ENCODE measurements at places on chromosomes 16 and 17. TPM values are rescaled to one million over a fixed set of nuclear protein-coding genes. Genes with fewer than 3 reads are reported as not detected.

- no peaks in the 10 kb centered on the region for H3K27me3 ChIP-seq
- H3K27ac ChIP-seq = no peak overlapping the region
- no peak for DNase-seq
Measured at GRCh38 chr16:52491216-52491615, 55.7 kb downstream of the TOX3 start.

DNA sequence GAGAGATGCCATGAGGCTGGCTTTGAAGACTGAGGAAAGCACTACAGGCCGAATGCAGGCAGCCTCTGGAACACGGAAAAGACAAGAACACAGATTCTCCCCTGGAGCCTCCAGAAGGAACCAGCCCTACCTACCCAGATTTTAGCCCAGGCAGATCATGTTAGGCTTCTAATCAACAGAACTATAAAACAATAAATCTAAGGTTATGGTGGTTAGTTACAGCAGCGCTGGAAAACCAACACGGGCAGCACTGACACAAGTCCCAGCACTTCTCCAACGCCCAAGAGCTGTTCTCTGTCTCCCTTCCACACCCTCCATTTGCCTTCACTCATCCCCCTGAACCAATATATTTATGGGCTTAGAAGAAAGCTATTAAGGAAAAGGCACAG lies 7.5 kb downstream of the ANKRD11 start:
- no peak overlapping the region for H3K4me3 ChIP-seq
- no peaks in the 10 kb centered on the region for H3K36me3 ChIP-seq
- no peak for DNase-seq
- peaks cover 15% of the 10 kb centered on the region for H3K4me1 ChIP-seq
- H3K27ac ChIP-seq = no peak overlapping the region

SLFN12L gene
- total RNA-seq = not detected

- no peak overlapping the region for H3K4me3 ChIP-seq
- H3K27me3 ChIP-seq = no peaks in the 10 kb centered on the region
- peaks cover 74% of the 10 kb centered on the region for H3K4me1 ChIP-seq
- H3K36me3 ChIP-seq = no peaks in the 10 kb centered on the region
- peak overlapping the region; percentile 98 for H3K27ac ChIP-seq
Measured at GRCh38 chr16:53626161-53626560, 77.5 kb downstream of the RPGRIP1L start.

DNA sequence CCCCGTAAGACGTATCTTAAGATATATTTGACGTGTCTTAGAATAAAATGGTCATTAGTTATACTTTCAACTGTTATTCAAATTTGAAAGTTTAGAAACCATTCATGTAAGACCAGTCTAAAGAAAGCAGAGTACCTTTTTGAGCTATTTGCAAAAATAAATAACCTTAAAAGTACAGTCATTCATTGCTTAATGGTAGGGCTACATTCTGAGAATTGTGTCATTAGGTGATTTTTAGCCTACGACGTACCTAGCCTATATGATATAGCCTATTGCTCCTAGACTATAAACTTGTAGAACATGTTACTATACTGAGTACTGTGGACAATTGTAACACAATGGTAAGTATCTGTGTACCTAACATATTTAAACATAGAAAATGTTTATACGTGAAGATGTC lies 139.2 kb downstream of the PHKB start:
- no peak for DNase-seq
- peaks cover 28% of the 10 kb centered on the region for H3K4me1 ChIP-seq
- no peak overlapping the region for H3K4me3 ChIP-seq
- H3K27ac ChIP-seq = peak overlapping the region; percentile 70
- H3K27me3 ChIP-seq = no peaks in the 10 kb centered on the region
- no peaks in the 10 kb centered on the region for H3K36me3 ChIP-seq

- H3K27ac ChIP-seq = no peak overlapping the region
- H3K4me3 ChIP-seq = no peak overlapping the region
- H3K27me3 ChIP-seq = no peaks in the 10 kb centered on the region
- no peaks in the 10 kb centered on the region for H3K4me1 ChIP-seq
- H3K36me3 ChIP-seq = no peaks in the 10 kb centered on the region
- DNase-seq = no peak
Measured at GRCh38 chr17:36867716-36868341, 69.4 kb upstream of the LHX1 start.
